WTC11 (cell line): ENCODE measurements at places on chromosomes 2 and 18.
A peak's percentile ranks its signal among the peaks of the same experiment; 100 is the strongest.

- no peak for DNase-seq
These were observed 9.1 kb downstream of the EPG5 start for GRCh38 chr18:45958027-45958426.

DNA sequence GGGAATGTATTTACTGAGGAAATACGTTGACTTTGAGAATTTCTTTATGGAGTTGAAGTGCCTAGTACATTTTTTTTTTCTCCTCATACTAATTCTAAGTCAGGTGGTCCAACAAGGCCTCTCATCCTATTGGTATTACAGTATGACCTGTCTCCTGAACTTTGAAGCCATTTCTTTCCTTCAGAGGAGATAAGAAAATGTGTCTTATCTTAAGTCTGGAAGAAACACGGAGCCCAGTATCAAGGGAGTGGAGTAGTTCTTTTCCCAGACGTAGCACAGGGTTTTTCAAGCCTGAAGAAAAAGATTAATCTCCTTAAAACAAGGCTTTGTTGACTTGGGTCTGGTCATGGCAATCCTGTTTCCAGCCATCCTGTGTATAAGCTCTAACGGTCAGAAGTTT, 11.6 kb upstream of the CPS1 start:
- DNase-seq = no peak

- DNase-seq = no peak
These were observed 1835.5 kb upstream of the LRRTM1 start for GRCh38 chr2:82139979-82140611.

- peak; percentile 75 for DNase-seq
These were observed 181.7 kb downstream of the ANAPC1 start for GRCh38 chr2:111702119-111702803.

- DNase-seq = no peak
These were observed 63.5 kb upstream of the GLS start for GRCh38 chr2:190817082-190817481.

GRCh38 chr2:234158812-234159211, 108.3 kb downstream of the SPP2 start:
- no peak for DNase-seq

DNA sequence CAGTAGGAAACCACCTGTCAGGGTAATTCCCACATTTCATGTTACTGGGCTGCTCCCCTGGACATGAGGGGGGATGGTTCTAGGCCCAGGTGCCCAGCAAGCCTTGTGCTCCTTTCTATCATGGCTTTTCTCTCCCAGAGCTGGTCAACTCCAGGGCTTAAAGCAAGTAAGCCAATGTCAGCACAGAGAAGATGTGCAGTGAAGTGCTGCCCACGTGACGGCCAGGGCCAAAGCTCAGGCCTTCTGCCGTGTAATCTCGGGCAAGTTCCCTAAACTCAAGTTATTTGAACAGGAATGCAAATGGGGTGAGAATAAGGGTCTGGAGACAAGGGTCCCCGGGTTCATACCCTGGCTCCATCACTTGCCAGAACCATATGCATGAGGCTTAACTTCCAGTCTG, 16.5 kb downstream of the SFXN5 start:
- no peak for DNase-seq

DNA sequence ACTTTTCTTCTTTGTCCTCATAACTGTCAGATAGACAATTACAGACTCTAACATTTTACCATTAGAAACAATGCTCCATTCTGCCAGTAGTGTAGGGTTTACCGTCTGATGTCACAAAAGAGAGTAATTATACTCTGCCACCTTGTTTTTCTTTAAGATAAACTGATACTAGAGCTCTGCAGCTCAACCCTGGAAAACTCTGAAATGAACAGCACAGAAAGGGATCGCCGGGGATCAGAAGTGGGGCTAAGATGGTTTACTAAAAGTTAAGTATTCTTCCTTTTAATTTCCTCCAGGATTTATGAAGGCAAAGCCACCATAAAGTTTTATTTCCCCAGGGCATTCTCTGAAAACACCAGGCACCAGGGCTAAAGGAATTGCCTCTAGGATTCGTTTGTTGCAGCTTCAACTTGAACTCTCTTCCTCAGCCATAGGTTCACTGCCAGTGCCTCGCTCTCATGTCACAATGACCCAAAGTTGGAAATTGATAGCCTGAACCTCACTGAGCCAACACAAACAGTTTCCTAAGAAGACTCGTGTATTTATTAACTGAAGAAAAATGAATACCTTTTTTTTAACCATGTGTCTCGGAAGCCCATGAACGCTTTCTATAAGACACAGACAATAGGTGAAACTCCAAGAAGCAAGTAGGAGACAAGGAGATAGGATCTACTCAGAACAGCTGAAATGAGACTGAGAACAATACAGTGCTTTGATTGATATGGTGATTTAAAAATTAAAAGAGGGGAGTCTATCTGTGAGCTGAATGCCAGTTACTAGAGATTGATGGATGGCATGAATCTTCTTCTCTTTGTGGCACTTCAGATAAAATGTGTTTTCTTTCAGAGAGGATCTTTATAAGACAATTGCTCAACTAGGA, 121.5 kb upstream of the SPATS2L start:
- no peak for DNase-seq

DNA sequence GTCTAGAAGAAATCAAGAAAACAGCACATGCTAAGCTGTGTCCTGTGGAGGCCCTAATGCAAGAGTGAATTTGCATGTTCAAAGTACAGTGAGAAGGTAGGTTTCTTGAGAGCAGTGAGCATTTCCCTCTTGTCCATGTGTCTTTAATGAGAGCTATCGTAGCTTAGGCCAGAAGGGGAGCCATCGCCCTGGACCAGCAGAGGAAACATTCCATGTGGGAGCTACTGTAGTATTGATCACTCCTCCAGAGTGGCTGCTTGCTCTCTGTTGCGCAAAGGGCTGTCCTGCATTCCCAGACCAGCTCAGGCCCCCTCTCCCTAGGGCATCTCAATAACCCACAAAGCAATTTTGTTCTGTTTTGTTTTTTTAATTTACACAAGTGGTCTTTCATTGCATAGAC, 950.1 kb downstream of the CNTNAP5 start:
- no peak for DNase-seq

DNA sequence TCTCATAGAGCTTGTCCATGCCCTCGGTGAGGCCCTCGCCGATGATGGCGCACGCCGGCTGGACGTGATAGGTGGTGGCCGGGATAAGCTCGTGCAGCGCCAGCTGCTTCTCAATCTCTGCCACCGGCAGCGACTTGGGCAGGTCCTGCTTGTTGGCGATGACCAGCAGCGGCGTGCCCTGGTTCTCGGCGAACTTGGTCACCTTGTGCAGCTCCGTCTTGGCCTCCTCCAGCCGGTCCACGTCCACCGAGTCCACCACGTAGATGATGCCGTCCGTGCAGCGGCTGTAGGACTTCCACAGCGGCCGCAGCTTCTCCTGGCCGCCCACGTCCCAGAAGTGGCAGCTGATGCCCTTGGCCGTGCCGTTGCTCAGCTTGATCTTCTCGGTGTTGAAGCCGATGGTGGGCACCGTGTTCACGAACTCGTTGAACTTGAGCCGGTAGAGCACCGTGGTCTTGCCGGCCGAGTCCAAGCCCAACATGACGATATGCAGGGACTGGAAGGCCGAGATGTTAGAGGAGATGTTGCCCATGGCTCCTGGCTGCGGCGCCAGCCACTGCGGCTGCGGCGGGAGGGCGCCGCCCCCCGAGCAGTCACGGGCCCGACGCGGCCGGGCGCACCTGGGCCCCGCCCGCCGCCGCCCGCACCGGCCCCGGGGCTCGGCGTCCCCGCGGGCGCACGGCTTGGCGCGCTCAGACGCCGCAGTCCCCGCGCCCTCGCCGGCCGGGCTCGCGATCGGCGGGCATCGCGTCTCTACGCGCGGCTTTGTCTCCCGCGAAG, 636 bp downstream of the ARL4C start:
- peak; percentile 27 for DNase-seq
